Activated naive CD8-positive, alpha-beta T cell treated with anti-CD3 and anti-CD28 coated beads, Interleukin-2, amount 50 U/mL, for 16 hours (primary cell): ENCODE measurements at places on chromosomes 7 and 10.

DNA sequence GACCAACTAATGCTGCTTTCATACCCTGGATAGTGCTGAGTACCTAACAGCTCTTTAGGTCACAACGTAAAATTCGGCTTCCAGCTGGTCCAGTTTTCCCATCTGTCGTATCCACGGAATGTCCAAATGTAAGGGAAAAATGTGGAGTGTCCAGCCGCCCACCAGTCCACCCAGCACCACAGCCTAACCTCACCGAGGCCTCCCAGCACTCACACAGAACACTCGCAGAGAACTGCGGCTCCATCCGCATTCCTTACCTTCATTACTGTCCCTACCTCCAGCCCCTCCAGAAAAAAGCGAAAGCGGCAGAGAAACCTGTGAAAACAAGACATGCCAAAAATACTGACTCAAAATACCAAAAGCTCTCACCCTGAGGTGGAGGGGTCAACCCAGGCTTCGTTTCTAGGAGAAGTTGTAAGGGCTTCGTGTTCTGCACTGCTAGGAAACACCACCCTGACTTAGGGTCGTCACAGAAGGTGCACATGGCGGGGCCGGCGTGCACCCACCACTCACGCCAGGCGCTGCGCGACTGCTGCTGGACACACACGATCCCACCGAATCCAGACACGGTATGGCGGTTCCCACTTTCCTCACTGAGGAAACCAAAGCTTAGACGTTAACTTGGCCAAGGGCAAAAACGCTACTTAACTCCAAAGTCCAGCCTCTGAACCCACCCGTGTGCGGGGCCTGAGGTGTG is 73.9 kb downstream of the AMZ1 start:
- DNase-seq, result no peak

- no peak for DNase-seq
These were observed 47.1 kb upstream of the TMEM72 start for GRCh38 chr10:44864051-44864450.

- DNase-seq, result no peak
These were observed 118.1 kb downstream of the MYOF start for GRCh38 chr10:93363891-93364648.

DNA sequence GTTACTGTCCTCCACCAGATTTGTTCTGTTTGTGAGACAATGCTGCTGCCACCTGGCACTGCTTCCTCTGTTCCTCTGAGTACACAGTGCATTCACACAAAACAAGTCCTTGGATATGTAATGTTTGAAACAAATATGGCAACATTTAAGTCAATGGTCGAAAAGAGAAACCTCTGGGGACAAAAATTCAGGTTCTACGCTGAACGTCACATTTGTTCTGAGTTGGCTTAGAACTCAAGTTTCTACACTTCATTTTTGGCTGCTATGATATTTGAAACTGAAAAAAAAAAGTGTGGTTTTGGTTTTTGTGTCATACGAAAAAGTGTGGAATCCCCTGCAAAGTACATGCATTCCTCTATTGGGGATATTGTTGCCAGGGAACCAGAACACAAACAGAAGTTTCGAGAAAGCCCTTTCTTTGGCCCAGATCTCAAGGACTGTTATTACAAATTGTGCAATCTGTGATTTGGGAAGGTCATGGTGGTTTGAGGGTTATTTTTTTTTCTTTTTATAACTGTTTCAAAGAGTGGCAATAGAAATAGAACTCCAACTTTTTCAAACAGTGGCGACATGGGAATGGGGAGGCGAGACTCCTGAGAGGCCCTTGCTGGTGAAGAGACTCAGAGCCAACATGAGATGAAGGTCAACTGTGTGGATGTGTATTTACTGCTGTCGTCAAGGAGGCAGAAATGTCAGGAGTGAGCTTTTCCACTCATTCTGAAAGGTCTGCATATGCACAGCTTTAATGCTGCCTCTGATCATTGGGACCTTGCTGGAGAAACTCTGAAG is 127.5 kb downstream of the CUBN start:
- no peak for DNase-seq

GRCh38 chr10:112907893-112908292 is 42.2 kb upstream of the TCF7L2 start:
- DNase-seq, result no peak

DNA sequence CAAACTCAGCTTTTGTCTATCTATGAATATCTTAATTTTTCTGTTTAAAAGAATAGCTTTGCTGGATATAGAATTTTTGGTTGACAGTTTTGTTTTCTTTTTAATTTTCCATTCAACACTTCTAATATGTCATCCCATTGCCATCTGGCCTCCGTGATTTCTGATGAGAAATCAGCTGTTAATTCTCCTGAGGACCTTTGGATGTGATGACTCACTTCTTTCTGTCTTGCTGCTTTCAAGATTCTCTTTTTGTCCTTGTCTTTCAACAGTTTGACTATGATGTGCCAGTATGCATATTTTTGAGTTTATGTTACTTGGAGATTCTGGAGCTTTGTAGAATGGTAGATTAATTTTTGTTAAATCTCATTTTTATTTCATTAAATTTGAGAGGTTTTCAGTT is 38.4 kb downstream of the ZNF518A start:
- DNase-seq, result no peak

- DNase-seq, result no peak
These were observed 25.2 kb downstream of the OGDH start for GRCh38 chr7:44631458-44632115.

DNA sequence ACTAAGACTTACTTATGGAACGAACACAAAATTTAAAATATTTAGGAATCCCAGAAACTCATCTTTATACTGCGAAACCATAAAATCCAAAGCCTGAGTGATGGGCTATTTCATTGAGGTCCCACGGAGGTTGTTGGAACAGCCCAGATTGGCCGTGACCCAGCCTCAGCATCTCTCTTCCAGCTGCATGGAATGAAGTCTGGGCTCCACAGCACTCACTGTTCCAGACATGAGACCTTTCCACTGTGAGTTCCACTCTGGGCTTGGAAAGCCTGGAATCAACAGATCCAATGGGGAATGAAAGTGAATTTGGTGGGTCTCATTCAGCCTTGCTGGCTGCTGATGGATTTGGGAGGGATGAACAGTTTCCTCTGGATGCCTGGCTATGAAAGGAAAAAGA is 184.9 kb downstream of the EMX2 start:
- no peak for DNase-seq

GRCh38 chr10:22481687-22482539 is 136.6 kb downstream of the SPAG6 start:
- no peak for DNase-seq

- DNase-seq, result no peak
These were observed 619.5 kb upstream of the SEMA3D start for GRCh38 chr7:85806321-85806720.

GRCh38 chr10:72802332-72802731 is 91.2 kb upstream of the OIT3 start:
- no peak for DNase-seq

DNA sequence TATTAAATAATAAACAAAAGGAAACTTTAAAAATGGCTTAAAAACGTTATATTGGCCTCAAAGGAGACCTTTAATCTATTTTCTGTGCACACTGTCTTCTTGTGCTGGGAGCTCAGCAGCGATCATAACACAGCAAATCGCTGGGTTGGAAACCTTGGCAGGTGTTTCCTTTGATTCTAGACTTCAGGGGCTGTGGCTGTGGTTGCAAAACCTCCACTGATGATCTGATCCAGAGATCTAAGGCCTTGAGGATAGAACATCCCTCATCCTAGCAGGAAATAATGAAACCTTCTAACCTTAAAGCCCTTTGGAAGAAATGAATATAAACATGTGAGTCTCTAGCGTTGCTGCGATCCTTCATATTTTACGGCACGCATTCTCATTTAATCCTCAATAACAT is 29.8 kb downstream of the CDHR3 start:
- DNase-seq, result no peak

GRCh38 chr7:5422396-5423305 is 983 bp downstream of the TNRC18 start:
- DNase-seq, result no peak

- DNase-seq, result no peak
These were observed 134.9 kb downstream of the TNS3 start for GRCh38 chr7:47446871-47447466.

DNA sequence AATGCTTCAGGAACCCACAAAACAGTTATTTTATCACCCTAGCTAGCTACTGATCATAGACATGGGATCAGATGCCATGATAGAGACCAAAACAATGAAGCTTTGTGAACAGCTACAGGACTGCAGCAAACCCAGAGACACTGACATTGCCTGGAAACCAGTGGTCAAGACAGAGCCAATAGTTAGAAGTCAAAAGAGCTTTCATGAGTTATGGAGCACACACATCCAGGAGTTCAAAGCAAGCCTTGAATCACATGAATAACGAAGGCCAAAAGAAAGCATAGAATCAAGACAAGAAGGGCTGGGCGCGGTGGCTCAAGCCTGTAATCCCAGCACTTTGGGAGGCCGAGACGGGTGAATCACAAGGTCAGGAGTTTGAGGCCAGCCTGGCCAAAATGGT is 34.5 kb upstream of the GSAP start:
- DNase-seq, result no peak

DNA sequence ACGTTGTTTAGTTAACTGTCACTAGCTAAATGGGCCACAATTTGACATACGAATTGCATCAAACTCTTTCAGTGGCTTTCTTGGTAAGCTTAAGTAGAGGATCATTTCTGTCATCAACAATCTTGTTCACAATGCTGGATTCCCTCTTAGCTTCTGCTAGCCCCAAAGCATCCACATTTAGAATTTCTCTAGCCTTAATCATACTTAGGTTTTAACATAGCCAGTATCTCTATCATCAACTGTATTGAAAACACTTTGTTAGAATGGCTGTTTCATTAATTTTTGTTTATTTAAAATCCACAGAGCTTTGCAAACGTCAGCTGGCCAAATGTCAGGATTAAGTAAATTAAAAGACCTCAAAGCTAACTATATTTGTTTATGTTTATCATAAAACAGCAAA is 41.1 kb downstream of the ABRAXAS2 start:
- DNase-seq, result no peak

DNA sequence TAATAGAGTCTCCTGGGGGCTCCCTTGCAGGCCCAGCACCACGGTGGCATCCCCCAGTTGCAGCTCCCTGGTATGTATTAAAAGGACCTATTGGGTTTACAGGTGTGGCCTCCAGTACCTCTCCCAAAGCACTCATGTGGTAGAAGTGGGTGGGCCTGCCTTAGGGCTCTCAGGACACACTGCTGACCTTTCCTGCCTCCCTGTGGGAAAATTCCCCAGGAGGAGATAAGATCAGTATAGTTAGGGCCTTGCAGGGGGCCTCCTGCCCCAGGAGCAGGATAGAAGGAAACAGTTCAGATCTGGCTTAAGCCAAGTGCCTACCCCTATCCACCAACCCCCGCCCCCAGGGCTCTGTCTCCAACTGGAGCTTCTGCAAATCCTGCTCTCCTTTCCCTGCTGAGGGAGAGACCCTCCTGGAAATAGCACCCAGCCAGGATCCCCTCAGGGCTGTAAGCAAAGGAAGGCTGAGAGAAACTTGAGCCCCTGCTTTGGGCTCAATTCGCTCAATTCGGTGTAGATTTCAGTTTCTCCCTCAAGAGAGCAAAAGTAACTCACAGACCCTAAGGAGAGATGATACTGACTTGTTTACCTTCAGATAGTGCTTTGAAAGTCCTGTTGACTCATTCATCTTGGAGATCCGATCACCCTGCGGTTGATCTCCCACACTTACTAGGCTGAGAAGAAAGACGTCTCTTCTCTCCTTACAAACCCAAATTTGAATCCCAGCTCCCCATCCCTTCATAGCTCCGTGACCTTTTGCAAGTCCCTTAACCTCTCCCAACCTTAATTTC is 130.6 kb downstream of the WDR11 start:
- DNase-seq, result no peak

GRCh38 chr7:20696002-20696605 is 80.6 kb downstream of the ABCB5 start:
- no peak for DNase-seq

DNA sequence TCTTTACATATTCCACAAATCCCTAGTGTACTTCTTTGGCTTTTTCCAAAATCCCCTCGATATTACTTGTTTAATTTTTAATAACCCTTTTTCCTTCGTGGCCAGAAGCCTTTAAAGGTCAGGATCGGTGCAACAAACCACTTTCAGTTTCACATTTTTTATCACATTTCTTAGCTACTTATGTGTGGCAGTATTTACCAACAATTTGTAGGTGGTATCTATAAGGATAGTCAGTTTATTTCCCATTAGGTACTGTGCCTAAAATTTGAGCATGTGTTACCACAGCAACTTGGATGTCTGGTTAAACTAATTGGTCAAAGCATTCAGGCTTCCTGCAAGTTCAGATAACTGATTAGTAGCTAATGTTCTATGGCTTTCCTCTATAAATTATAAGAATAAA is 104.9 kb downstream of the CDK14 start:
- DNase-seq, result no peak

GRCh38 chr10:69756279-69756678 is 45.4 kb upstream of the COL13A1 start:
- DNase-seq, result no peak

GRCh38 chr10:31315453-31315852 is 3.6 kb upstream of the ZEB1 start:
- DNase-seq, result no peak

DNA sequence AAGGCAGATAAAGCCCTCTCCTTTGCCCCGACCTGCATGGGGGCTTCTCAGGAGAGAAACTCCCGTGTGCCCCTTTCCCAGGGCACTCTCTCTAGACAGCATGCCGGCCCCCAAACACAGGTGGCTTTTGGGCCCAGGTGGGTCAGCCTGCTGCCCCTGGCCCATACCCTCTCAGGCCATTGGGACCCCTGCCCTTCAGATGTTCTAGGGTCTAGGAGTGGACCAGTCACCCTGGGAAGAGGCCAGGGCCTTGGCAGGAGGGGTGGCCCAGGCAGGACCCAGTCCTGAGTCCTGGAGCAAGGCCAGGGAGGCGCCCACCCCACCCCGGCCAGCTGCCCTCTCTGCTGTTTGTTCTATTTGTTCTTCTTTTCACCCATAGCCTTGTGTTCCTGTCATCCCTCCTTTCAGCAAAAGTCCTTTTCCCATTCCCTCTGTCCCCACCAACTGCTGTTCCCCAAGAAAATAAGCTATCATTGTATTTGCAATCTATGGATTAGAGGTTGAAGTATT is 9.3 kb upstream of the SEC24C start:
- DNase-seq, result no peak

- DNase-seq, result no peak
These were observed 5.6 kb upstream of the DKK1 start for GRCh38 chr10:52308251-52309031.

DNA sequence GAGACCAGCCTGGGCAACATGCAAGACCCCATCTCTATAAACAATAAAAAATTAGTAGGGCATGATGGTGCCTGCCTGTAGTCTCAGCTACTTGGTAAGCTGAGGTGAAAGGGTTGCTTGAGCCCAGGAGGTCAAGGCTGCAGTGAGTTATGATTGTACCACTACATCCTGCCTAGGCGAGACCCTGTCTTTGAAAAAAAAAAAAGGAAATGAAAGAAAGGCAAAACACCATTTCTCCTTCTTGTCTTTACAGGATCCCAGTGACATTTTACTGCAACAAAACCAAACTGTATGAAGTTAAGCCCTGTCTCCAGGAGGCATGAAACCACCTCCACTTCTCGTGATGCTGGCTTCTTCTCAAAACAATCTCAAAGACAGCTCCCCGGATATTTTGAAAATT is 29.9 kb upstream of the PBLD start:
- DNase-seq, result no peak
